ENCODE measurements at places on chromosomes 13 and 19.

DNA sequence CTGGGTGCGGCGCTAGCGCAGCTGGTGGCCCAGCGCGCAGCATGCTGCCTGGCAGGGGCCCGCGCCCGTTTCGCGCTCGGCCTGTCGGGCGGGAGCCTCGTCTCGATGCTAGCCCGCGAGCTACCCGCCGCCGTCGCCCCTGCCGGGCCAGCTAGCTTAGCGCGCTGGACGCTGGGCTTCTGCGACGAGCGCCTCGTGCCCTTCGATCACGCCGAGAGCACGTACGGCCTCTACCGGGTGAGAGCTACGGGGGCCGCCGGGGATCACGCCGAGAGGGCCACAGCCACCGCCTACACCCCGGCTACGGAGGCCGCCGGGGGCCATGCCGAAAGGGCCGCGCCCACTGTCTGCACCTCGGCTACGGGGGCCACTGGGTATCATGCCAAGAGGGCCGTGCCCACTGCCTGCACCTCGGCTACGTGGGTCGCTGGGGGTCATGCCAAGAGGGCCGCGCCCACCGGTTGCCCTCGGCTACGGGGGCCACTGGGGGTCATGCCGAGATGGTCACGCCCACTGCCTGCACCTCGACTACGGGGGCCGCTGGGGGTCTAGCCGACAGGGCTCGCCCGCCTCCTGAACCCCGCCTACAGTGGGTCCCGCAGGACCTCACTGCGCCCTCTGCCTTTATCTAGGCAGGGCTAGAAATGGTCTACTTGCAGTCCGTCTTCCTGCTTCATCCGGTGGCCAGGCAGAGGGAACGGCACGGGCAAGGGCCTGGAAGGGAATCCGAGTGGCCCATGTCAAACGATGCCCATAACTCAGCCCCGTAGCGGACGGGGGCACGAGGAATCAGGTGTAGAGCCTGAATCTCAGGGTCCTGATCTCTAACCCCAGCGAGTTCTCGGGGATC, 500 bp downstream of the PGLS start:
- H3K27ac ChIP-seq = peak overlapping the region; percentile 100
- H3K36me3 ChIP-seq = peaks cover 8% of the 10 kb centered on the region
- H3K4me1 ChIP-seq = peaks cover 29% of the 10 kb centered on the region
- H3K27me3 ChIP-seq = no peaks in the 10 kb centered on the region
- peak overlapping the region; percentile 98 for H3K4me3 ChIP-seq

DNA sequence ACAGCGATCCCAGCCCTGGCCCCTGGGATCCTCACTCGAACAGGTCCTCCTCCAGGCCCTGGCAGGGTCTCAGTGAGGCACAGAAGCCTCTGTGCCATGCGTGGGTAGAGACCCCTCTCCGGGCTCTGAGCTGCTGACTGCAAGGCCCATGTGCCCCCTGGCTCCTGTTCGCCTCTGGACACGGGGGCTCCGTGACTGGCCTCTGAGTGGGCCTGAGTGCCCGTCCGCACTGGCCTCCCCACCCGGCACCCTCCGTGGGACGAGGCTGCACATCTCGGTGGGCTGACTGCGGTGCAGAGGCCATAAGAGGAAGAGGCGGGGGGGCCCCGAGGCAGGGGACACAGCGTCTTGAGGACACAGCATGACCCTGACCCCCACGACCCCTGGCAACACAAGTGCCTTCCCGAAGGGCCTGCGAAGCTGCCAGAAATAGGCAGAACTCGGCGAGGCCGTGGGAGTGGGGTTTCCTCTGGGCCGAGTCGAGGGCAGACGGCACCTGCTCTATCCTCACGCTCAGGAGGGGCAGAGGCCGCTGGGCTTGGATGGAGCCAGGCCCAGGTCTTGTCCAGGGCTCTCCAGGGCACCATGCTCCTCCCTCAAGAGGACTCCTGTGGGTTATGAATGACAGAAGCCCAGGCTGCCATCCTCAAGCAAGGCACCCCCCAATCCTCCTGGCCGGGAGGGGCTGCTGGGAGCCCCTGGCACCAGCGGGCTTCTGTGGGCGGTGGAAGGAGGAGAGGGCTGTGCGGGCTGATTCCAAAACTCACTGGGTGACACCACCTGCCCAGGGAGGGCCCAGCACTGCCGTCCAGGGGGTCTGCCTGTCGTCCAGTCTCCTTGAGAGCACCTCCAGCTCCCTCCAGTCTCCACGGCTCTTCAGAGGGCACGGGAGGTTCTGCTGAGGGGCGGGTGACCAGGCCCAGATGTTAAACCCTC, 52.6 kb downstream of the RASA3 start:
- H3K27me3 ChIP-seq = no peaks in the 10 kb centered on the region
- peak; percentile 52 for DNase-seq
- no peaks in the 10 kb centered on the region for H3K36me3 ChIP-seq

DNA sequence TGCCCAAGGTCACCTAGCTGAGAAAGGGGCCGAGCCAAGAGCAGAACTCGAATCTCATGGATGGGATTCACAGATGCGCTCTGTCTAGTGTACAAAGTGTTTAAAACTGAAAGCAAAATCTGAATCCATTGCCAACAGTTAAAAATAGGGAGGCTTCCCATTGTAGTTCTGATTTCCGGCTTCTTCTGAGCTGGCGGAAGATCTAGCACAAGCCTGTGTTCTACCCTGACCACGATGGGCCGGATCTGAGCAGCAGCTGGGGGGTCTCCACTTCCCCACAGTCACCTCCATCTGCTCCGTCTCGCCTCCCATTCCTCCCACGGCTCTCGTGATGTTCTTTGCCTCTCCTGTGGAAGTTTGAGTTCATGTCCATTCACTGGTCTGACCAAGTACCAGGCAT, 2.4 kb downstream of the CACNG8 start:
- no peak overlapping the region for H3K27ac ChIP-seq
- DNase-seq = no peak
- H3K4me1 ChIP-seq = no peaks in the 10 kb centered on the region

GRCh38 chr13:50452756-50453155, 390.7 kb downstream of the DLEU7 start:
- no peaks in the 10 kb centered on the region for H3K4me1 ChIP-seq
- no peaks in the 10 kb centered on the region for H3K27me3 ChIP-seq
- peak overlapping the region; percentile 38 for H3K27ac ChIP-seq
- no peaks in the 10 kb centered on the region for H3K36me3 ChIP-seq
- no peak for DNase-seq
- H3K4me3 ChIP-seq = no peak overlapping the region

- no peaks in the 10 kb centered on the region for H3K4me1 ChIP-seq
- H3K4me3 ChIP-seq = no peak overlapping the region
- H3K27me3 ChIP-seq = no peaks in the 10 kb centered on the region
- no peak for DNase-seq
- H3K27ac ChIP-seq = no peak overlapping the region
Observed at GRCh38 chr13:46544811-46545210, 8.2 kb upstream of the LRCH1 start.

DNA sequence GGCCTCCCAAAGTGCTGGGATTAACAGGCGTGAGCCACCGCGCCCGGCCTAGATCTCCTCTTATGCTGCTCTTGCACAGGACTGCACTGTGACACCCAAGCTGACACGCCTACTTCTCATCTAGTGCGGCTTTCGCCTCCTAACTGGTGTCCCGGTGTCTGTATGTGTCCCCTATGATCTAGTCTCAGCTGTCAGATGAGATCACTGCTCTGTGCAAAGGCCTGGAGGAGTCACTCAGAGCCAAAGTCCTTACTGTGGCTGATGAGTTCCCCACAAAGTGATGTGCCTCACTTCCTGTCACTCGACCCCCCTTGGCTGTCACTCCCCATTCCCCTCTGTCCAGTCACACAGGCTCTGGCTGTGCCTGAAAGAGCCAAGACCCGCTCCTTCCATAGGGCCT, 2.5 kb downstream of the ZNF556 start:
- no peaks in the 10 kb centered on the region for H3K36me3 ChIP-seq
- DNase-seq = no peak
- H3K4me3 ChIP-seq = no peak overlapping the region
- no peak overlapping the region for H3K27ac ChIP-seq
- no peaks in the 10 kb centered on the region for H3K27me3 ChIP-seq

DNA sequence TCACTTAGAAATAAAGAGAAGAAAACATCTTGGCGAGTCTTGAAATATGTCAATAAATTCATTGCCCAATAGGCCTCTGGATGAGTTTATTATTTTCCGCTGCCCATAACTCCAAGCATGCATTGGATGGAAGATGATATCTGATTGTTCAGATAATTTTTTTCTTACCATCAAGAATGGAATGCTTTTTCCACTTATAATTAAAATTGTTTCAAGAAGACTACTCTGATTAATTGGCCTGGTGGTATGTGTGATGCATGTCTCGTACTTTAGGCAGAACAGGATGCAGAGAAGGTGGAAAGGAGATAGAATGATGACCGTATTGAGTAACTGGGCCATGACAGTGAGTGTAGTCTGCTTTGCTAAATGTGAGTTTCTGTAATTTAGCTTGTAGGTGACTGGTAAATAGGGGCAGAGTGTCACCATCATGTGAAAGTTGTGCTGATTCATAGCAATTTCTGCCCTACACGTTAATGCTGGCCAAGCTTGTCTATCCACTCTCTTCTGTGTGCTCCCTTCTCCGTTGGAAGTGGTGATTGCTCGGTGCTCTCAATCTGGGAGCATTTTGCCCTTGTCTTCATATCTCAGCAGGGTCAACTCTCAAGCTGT, 13.5 kb upstream of the SPATA13 start:
- H3K27ac ChIP-seq = no peak overlapping the region
- H3K4me1 ChIP-seq = no peaks in the 10 kb centered on the region
- DNase-seq = no peak

Measured in right atrium auricular region (tissue), 2 donors.